Activated CD8-positive, alpha-beta T cell treated with anti-CD3 and anti-CD28 coated beads, Interleukin-2, amount 10 ng/mL, durations not matched to agents 7 days and 5 days (primary cell): ENCODE measurements at places on chromosomes 16 and 17. TPM values are rescaled to one million over a fixed set of nuclear protein-coding genes. Genes with fewer than 3 reads are reported as not detected.

LRRC75A gene
- 5.7 TPM for total RNA-seq

HBA2 gene
- total RNA-seq: not detected

CORO1A gene
- total RNA-seq: 1,875 TPM

CACNG3 gene
- not detected for total RNA-seq

CRHR1 gene
- total RNA-seq: not detected

KRTAP1-4 gene
- not detected for total RNA-seq

MLST8 gene
- total RNA-seq: 34.5 TPM

CRYBA1 gene
- not detected for total RNA-seq

SPATA22 gene
- not detected for total RNA-seq

TAC4 gene
- not detected for total RNA-seq

PITPNM3 gene
- 0.68 TPM for total RNA-seq

COX4I1 gene
- total RNA-seq: 520 TPM

CCDC144A gene
- 0.47 TPM for total RNA-seq

TP53I13 gene
- 97.9 TPM for total RNA-seq

ADPRM gene
- total RNA-seq: 10.3 TPM

OR2C1 gene
- not detected for total RNA-seq

SMTNL2 gene
- not detected for total RNA-seq

TPSD1 gene
- total RNA-seq: not detected

PPL gene
- total RNA-seq: not detected

ELMO3 gene
- total RNA-seq: 7.2 TPM

ZNF319 gene
- total RNA-seq: 17.0 TPM

SEPTIN12 gene
- not detected for total RNA-seq

CYGB gene
- total RNA-seq: 0.40 TPM

PYY gene
- total RNA-seq: not detected

CASKIN1 gene
- 0.63 TPM for total RNA-seq

PMP22 gene
- not detected for total RNA-seq

VAT1L gene
- not detected for total RNA-seq

CACNB1 gene
- total RNA-seq: 22.1 TPM

KRTAP4-5 gene
- not detected for total RNA-seq

BPTF gene
- total RNA-seq: 85.9 TPM

SNRNP25 gene
- 63.2 TPM for total RNA-seq

KRTAP9-8 gene
- not detected for total RNA-seq

SYT17 gene
- not detected for total RNA-seq

GDPD3 gene
- 10.5 TPM for total RNA-seq

ZNF385C gene
- 0.47 TPM for total RNA-seq

CA7 gene
- total RNA-seq: not detected

KRT32 gene
- not detected for total RNA-seq

FGF11 gene
- total RNA-seq: 18.8 TPM

CDH1 gene
- not detected for total RNA-seq

KRTAP1-1 gene
- not detected for total RNA-seq

KCNAB3 gene
- 10.3 TPM for total RNA-seq

SUZ12 gene
- total RNA-seq: 68.7 TPM

SLC5A10 gene
- total RNA-seq: not detected

CIBAR2 gene
- not detected for total RNA-seq

TMC7 gene
- not detected for total RNA-seq

FN3K gene
- total RNA-seq: 1.7 TPM

RAB40B gene
- 1.3 TPM for total RNA-seq

FAM20A gene
- total RNA-seq: not detected

BIRC5 gene
- 114 TPM for total RNA-seq
